ENCODE measurements at places on chromosomes 6 and 20.

DNA sequence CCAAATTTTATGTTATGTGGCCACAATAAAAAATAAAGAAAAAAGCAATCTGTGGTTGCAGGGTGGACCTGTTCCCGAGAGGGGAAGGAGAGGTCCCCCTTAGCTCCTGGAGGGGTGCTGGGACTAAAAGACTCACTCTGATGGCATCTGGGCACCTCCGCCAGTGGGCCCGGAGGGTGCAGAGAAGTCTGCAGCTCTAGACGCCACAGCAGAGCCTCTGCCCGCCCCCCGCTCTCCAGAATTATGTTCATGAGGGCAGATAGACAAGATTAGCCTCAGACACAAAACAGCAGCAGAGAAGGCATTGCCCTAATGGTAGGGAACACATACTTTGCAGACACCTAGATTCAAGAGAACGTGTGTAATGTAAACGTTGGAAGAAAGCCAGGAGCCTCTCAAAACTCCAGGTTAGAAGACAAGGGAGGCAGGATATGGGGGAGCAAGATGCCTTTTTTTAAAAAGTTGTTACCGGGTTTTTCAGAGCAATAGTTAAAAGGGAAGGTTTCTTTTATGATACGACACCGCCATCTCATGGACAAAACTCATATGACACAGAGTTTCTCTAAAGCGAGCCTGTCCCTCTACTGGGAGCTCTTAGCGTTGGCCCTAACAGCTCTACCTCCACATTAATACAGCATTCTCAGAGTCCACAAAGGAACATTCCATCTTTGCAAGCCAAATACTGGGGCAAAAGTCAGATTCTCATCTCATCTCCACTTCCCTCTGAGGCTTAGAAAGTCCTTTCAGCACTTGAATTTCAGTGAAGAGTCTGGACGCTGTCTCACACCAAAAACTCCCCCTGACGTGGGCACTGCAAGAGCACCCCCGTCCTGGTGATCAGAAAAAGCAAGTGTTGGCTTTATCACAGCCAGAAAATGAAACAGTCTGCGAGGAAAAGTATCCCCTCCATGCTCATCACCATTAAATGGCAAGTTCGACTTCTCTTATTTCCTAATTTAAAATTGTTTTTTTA lies 47.2 kb downstream of the FOXF2 start:
- peak; percentile 44 for DNase-seq

GRCh38 chr6:2412731-2413130 lies 167.3 kb upstream of the GMDS start:
- DNase-seq, result no peak

GRCh38 chr6:54335871-54336270 lies 27.6 kb downstream of the TINAG start:
- DNase-seq, result peak; percentile 37

GRCh38 chr6:16267428-16268263 lies 29.3 kb downstream of the GMPR start:
- no peak for DNase-seq

DNA sequence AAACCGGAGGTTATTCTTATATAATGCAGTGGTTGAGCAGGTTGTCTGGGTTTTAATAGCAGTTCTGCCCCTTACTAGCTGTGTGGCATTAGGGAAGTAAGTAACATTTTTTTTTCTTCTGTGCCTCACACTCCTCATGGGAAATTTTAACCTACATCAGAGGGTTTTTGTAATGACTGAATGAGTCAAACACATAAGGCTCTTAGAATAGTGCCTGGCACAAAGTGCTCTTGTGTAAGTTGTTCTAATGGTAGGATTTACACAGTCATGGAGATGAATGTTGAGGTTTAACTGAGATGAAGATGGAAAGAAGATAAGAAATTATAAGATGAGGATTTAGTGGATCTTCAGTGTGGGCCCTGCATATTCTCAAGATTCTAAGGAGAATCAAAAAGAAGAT lies 68.4 kb upstream of the PHIP start:
- no peak for DNase-seq

GRCh38 chr6:135291288-135292076 lies 110.4 kb downstream of the MYB start:
- no peak for DNase-seq

DNA sequence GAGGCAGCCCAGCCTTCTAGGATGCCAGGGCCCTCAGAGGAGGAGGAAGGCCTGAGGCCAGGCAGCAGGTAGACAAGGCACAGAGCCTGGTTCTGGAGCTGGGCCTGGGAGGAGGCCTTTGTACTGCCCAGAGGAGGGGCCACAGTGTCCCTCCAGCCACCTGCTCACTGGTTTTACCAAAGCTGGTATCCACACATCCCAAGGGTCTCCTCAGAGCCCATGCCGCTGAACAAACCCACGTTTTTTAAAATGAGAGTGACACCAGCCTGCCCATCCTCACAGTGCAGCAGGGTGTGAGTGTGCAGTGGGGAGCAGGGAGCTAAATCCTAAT lies 162.7 kb downstream of the LY86 start:
- no peak for DNase-seq

DNA sequence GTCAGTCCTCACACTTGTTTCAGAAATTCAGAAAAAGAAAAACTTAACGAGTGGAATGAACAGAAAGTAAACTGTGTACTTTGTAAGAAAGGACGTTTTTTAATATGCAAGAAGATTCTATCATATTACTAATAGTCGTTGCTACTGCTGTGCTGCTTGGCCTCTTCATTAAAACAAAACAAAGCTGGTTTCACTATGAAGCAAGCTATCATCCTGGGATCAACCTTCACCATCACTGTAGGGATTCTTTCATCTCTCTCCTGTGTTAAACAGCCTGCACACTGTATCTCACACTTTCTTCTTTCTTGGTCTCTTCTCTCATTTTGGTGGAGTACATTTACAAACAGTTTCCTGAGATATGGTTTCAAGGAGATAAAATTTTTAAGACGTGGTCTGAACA lies 284.2 kb downstream of the BTBD9 start:
- DNase-seq, result no peak

GRCh38 chr6:20317430-20317829 lies 84.2 kb upstream of the E2F3 start:
- DNase-seq, result no peak

DNA sequence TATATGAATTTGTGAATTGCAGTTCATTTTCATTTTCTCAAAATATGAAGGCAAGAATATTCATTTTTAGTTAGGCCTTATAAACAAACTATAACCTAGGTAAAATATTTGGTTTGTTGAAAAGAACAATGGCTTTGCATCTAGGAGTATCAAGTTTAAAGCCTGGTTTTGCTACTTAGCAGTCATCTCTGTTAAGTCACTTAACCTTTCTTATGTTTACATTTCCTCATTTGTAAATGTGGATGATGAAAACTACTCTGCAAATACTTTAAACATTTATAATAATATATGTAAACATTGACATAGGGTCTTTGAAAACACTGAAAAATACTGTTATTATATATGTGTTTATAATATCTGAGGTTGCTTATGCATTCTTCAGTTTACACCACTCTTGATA lies 135.5 kb downstream of the CENPW start:
- no peak for DNase-seq

DNA sequence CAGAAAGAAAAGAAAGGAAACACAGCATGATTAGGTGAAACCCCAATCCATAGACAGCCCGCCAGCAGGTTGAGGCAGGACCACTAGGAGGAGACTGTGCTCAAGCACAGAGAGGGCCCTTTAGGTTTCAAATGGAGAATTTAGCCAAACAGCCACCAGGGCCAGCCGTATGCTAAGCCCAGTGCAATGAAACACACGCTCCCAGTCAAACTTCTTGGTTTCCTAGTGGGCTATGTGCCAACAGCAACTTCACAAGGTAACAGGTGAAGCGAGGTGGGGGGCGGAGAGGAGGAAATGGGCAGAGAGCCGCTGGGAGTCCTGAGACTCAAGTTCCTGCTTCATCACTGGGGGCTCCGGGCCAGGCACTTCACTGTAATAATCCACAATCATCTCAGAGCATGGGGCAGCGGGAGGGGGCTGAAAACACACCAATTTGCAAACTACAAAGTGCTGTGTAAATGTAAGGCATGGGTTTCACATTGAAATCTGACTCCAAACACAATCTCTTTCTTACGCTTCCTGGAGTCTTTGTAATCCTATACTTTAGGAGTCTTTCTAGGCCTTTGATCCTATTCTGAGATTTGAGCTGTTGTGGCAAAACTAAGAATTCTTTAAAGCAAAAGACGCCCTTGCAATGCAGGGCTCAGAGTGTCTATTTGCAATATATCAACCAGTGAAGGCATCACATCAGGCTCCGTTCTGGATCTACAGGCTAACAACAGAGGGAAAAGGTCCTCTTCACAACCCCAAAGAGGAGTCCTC lies 117.3 kb downstream of the OPRM1 start:
- no peak for DNase-seq

DNA sequence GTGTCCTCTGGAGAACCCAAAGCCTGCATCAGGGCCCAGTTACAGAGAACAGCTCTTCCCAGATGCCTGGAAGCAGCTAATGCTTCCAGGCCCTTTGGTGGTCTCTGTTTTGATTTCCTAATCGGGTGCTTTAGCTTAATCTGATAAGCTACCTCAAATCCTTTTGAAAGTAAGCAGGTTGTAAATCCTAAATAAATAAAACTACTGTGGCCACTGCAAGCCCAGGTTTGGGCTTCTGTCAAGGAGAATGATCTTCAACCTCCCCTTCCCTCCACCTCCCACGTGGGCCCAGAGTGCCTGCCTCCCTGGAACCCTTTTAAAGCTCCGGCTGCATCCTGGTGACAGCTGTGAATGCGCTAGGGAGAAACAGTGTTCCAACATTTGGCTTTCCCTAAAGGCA lies 25.2 kb upstream of the FYN start:
- no peak for DNase-seq

- no peak for DNase-seq
Measured at GRCh38 chr6:167211881-167212712, 54.3 kb upstream of the GPR31 start.
